ENCODE measurements at places on chromosomes 3 and 15.

DNA sequence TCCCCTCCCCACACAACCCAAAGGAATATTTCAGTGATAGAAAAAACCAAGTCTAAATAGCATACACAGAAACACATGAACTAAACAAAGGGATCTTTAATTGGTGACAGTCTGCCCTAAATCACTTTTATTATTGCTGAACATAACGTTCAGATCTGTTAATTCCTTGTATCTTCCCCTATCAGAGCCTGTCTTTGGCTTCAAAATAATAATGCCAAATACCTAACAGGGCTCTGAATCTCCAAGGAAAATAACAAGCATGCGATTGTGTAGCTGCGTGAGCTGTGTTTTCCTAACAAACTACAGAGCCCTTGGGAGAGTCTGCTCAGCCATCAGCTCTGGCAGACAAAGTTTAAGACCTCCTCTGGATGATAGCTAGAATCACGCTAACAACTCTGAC is 1010.1 kb downstream of the ROBO1 start:
- no peak for DNase-seq

DNA sequence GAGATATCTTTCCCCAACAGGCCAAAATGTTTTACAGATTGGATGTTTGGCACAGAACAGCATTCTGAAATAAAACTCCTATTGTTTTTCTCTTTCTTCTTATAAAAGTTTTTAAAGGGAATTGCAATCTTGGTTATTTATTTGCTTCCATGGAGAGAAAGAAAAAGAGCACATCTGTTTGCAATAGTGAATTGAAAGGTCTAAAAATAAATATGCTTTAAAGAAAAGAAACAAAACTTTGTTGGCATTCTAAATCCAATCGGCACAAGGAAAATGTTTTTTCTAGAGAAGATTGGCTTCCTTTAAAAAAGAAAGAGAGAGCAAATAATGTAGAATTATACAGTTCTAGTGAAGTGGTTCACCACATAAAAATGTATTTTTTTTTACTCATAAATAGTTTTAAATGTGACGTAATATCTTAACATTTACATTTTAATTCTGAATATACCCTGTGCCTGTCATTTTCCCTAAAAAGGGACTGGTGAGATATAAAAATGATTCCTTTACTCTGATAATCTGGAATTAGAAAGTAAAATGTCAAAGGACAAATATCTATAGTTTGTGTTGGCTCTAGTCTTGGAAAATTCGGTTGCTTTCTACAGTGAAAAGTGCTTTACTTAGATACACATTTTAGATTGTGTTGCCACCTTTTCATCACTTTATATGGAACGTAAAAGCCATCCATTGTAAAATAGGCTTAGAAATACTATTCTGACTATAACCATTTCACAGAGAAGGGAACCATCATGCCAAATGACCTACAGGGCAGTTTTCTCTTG is 257.4 kb upstream of the CBLB start:
- no peak for DNase-seq

- no peak for DNase-seq
These were observed 228.4 kb downstream of the DIPK2A start for GRCh38 chr3:144200004-144200403.

DNA sequence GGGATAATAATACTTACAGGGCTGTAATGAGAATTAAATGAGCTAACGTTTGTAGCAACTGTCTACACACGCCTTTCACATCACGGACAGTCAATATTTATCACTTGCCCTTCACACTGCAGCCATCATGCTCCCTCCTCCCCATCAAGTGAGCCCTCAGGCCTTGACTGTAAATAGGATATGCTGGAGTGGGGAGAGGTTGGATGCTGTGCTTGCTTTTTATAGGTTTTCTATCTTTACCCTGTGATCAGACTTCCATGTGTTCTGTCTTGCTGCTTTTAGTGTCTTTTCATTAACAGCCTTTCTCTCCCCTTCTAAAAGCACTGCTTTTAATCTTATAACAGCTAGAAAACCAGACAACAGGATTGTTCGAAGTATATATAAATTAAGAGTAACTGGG is 12.8 kb upstream of the MAGEF1 start:
- no peak for DNase-seq

- DNase-seq: no peak
These were observed 665.5 kb upstream of the NAALADL2 start for GRCh38 chr3:174193604-174194003.

GRCh38 chr3:142566096-142566495 is 12.4 kb downstream of the ATR start:
- DNase-seq: no peak

DNA sequence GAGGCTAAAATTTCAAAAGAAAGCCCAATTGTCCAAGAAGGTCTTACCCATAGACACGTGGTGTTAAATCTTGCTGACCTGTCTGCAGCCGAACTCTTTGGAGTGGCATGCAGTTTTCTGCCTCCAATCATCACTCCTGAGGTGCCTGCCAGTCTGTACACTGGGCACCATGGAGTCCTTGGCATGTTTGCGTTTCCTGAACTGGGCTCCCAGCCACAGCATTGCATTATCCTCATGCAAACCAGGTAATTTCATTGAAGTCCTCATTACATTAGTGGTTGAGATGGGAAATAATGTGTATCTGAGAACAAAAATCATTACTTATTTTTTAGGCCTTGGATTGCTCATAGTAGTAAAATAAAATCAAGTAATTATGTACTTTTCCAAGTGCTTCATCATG is 152.3 kb downstream of the AKAP13 start:
- no peak for DNase-seq
